GDM1 (cell line): ENCODE measurements at places on chromosomes 16 and 17.

GRCh38 chr17:39270923-39271322 is 45.2 kb upstream of the STAC2 start:
- DNase-seq: peak; percentile 18

- DNase-seq: no peak
Measured at GRCh38 chr16:399340-400019, 2.2 kb upstream of the DECR2 start.

GRCh38 chr17:17855976-17856375 is 19.2 kb upstream of the SREBF1 start:
- DNase-seq: no peak

DNA sequence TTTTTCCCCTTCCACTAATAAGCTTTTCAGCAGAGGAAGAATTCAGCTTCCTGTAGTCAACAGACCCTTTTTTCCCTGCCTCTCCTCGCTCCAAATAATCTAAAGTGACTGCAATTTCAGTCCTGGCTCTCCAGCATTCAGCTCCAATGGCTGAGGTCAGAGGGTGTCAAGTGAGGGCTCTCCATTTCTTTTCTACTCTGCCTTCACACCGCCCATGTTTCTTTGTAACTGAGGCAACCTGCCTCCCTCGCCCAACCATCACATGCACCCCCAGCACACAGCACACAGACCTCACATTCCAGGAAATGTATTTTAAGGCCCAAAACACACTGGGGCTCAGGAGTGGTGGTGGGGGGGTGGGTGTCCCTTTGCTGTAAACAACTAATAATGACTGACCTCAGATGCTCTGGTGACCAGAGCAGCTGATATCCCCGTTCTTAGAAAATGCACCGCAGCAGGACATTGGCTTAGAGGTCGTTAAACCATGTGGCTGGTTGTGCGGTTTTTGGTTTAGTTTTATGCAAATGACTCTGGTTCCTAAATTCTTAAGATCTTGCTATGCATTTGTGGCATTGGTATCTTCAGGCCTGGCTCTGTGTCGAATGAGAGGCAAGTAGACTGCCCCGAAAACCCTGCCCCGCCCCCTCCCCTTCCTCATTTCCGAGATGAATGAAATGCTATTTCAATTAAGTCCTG is 203.6 kb downstream of the ZFHX3 start:
- DNase-seq: no peak

GRCh38 chr17:72640415-72641165 is 451.9 kb downstream of the SLC39A11 start:
- no peak for DNase-seq

DNA sequence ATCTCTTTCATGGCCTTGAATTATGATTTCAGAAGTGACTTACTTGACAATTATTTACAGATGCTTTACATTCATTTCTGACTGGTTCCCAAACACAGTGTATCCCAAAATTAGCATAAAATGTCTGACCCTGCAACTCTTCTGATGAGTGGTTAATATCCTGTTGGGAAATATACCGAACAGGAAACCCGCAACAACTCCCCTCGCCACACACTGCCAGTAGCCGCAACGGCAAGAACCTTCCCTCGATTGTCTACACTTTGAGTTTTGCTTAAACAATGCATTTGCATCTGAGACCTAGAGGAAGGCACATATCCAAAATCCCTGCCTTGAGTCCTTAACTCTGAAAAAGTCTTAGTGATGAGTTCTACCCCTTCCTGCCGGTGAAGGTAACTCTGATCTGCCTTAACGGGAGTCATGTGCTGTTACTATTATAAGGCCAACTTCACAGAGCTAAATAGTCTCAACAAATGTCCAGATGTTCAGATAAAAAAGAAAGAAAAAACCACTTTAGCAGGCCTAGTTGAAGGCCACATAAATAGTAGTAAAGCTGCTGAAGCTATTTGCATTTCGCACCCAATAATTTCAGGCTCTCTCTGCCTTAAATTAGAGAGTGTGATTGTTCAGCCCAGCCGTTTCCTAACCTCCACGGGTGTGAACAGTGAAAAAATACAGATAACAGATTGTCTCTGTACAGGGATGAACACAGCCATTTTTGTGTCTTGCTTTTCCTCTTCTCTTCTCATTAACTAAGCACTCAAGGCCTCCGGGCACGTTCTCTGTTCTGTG is 321.1 kb downstream of the HS3ST3B1 start:
- no peak for DNase-seq

GRCh38 chr16:66328282-66328681 is 38.2 kb upstream of the CDH5 start:
- DNase-seq: no peak

DNA sequence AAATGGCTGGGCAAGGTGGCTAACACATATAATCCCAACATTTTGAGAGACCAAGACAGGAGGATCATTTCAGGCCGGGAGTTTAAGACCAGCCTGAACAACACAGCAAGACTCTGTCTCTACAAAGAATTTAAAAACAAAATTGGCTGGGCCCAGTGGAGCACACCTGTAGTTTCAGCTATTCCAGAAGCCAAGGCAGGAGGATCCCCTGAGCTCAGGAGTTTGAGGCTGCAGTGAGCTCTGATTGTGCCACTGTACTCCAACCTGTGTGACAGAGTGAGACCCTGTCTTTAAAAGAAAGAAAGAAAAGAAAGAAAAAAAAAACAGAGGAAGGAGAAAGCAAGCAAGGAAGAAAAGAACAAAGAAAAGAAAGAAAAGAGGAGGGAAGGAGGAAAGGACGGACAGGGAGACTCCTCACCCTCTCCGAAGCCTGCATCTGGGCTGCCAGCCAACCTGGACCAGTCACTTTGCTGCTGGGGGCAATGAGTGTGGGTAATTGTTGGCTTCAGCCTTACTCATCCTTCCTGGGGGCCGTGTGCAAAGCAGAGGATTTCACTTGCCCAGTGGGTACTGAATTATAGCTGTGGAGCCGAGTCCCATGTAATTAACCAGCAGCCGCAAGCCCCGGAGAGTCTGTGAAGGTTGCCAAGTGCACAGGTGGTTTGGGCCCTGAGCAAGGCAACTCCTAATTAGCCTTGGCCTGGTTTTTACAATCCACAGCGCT is 6.7 kb upstream of the MT4 start:
- DNase-seq: no peak

DNA sequence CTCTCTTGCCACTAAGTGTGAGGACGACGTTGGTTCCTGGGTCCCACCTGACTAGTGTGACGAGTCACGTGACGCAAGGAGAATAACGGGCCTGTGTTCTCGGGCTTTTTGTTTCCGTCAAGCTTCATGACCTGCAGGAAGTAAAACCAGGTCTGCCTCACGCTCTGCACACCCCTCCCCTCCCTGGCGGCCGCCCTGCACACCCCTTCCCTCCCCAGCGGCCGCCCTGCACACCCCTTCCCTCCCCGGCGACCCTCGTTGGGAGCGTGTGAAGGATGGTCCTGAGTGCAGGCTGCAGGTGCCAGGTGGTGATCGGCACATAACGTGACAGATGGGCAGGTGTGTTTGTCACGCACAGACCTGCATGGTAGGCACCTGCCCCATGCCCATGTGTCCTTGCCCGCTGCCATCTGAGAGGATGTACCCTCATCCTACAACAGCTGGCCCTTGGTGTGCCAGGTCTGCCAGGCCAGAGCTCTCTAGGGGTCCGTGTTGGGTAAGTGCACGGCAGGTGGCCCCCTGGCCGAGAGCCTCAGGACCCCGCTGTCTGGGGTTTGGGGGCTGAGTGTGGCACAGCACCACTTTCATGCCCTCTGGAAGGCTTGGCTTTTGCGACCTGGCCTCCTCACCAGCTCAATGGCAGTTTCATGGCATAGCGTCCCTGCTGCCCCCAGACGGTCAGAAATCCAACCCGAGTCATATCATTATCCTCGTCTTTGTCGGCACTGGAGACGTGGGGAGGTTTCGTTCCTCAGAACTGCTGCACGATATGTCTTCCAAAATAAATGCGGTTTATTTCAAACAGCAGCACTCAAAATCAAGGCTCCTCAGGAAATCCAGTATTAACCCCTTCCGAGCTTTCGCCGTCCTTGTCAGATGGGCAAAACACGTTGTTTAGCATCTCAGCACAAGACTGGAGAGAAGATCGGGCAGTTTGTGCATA is 191.8 kb upstream of the CHMP6 start:
- no peak for DNase-seq

DNA sequence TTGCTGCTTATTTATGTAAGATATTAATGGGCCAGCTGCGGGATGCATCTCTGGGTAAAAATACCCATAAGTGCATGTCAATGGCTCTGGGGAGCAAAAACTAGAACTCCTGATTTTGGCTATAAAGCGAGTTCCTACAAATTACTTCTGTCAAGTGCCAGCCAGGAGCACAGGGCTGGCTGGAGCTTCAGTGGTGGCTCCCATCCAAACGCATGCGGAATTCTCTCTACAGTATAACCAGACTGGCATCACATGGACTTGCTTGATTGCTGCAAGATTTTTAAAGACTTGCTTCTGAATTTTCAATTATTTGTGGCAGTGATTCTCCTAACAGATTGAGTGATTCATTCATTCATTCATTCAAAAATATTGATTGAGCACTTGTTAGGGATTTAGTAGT is 260.9 kb downstream of the PHKB start:
- DNase-seq: no peak

DNA sequence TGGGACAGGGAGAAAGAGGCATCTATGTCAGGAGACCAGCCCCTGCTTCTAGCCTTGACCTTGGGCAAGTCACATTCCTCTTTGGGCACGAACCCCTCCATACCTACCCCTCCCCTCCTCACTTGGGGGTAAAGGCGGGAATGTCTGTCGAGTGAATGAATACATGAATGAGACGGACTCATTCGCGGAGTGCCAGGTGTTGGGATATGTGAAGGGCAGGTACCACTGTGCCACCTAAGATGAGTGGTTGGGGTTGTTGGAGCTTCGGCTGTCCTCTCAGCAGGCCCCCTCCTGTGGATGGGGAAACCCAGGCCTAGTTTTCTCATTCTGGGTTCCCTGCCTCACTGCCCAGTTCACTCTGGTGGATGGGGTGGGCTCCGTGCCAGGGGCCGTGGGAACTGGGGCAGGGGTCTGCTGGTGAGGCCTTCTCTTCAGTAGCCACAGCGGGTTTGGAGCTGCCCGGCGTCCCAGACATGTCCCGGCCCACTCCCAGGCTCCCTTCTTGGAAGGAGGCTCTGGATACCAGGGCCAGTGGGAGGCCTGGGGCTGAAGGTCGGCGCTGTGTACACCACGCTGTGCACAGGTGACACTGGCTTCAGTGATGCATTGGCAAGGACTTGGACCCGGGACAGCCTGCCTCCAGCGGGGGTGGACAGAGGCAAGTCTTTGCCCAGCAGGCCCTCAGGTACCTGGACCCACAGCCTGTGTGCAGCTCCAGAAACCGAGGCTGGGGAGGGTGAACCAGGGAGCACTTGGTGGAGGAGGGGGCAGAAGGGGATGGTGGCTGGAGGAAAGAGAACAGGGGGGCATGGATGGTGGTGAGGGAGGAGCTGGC is 5.6 kb downstream of the GLIS2 start:
- DNase-seq: no peak

DNA sequence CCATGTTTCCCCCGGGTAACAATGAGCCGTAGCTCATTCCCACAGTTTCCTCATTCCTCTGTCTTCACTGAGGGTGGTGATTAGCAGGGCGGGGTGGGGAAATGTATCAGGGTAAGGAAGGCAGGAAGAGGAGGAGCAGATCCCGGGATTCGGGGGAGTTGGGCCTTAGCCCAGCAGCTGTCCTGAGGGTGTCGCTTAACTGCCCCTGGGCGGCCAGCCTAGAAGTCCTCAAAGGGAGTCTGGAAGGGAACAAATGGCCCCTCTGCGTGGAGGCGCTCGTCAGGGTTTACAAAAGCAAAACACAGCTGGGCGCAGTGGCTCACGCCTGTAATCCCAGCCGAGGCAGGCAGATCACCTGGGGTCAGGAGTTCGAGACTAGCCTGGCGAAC is 14.3 kb downstream of the MLYCD start:
- no peak for DNase-seq

DNA sequence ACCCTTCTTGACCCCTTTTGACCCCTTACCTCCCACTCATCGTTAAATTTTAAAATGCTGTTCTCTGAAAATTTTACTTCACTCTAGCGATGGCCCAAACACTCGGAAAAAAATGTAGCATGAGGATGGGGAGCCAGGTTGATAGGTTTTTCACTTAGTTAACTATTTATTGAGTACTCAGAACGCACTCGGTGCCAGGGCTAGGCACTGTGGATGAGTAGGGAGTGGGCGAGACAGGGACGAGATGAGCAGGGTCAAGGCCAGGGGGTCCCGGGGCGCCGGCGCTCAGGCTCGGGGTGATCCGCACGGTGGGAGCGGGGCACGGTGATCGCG is 392 bp downstream of the ZSCAN32 start:
- DNase-seq: no peak

DNA sequence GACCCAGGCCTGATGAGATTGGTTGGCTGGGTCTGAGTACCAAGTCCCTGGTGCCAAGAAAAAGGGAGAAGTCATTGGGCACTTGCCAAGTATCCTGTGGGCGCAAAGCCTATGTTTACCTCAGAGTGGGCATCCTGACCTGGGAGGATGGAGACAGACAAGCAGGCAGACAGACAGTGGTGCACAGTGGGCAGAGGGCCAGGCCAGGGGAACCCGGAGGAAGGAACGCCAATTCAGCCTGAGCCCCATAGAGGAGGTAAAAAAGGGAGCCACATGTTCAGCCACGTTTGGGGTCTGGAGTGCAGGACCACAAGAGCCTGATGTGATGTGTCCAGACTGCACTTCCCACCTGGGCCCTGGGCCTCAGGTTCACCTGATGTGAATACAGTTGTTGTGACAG is 5.4 kb downstream of the PHKG2 start:
- DNase-seq: no peak

DNA sequence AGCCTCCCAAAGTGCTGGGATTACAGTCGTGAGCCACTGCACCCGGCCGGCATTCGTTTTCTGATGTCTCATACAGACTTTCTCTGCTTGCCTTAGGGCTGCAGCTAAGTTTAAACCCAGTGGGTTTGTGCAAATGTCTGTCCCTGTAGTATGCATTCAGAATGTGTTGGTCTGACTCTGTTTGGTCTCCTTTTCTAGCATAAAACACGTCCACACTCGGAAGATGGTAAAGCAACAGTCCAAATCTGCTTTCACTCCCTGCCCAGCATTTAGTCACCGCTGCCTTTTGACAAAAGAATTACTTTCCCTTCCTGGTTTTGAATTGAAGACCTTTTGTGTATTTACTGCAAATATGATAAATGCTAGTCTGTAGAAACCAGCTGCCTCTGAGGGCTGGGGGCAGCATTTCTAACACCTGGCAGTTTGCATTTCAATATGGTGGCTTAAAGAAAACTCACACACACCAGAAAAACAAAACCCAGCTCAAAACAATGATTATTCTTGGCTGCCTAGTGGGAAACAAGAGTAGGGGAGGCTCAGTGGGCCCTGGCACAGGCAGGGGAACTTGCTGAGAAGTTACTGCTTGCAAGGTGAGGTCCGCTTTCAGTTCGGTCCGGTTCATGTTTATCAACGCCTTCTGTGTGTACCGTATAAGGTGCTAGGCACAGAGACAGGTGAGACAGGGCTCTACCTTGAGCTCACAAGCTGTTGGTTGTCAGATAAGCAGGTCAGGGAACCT is 56.9 kb downstream of the MSI2 start:
- no peak for DNase-seq

- no peak for DNase-seq
Measured at GRCh38 chr17:80804466-80804865, 187.2 kb upstream of the CHMP6 start.
